Activated CD4-positive, alpha-beta T cell treated with anti-CD3 and anti-CD28 coated beads for 4 hours (primary cell): ENCODE measurements at places on chromosomes 3 and 15.
A peak's percentile ranks its signal among the peaks of the same experiment; 100 is the strongest.

DNA sequence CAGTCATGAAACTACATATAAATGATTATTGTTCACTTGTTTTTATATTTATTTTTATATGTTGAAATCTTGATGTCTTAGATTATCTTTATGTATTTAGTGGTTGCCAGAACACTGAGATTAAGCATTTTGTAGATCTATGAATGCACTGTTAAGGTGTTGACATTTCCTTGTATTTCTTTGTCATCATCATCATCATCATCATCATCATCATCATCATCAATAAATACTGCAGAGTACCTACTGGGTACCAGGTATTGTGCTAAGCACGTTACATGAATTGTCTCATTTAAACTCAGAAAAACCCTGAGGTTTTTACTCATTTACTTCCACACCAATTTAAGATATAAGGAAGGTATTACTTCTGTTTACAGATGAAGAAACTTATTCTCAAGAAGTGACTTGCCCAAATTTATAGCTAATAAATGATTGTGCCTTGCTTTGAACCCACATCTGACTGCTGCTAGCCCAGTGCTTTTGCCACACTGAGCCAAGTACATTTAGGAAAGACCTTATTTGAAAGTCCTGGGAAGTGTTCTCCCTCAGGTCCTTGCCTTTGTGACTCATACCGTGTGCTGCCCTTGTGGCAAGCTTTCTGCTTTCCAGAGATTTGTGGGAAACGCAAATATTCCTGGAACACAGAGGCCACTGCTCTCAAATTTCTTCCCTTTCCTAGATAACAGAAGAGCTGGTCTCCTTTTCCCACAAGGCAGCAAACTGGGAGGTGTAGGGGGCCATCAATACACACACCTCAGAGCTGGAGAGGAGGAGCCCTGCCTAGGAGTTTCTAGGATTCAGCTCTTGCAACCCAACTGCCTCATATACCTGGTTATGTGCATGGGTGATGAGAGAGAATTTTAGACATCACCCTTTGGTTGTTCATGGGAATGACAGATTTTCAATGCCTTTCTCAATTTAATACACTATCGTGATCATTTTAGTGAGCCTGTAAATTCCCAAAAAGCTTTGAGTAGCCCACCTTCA is 115.4 kb upstream of the C15orf61 start:
- DNase-seq, result no peak

- DNase-seq, result no peak
Measured at GRCh38 chr3:31724116-31724515, 191.4 kb downstream of the STT3B start.

DNA sequence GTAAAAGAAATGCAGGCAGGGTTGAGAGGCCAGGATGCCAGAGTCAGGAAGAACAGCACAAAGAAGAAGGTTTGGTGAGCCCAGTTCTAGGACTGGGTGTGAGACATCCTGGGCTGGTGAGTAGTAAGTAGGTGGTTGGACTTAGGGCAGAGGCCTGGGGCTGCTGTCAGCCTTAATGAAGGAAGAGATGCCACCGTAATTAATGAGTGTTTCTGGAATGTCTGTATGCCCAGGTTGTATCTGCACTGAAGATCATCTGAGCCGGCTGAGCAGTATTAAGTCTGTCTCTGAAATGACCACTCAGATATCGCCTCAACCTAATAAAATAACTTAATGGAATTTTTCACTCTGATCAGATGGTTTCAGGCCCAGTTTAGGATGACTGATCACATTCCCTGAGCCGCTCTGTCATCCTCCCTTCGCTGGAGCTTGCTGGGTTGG is 532.9 kb upstream of the IL12A start:
- DNase-seq, result no peak

GRCh38 chr3:130918328-130918727 is 24.4 kb downstream of the ATP2C1 start:
- no peak for DNase-seq

DNA sequence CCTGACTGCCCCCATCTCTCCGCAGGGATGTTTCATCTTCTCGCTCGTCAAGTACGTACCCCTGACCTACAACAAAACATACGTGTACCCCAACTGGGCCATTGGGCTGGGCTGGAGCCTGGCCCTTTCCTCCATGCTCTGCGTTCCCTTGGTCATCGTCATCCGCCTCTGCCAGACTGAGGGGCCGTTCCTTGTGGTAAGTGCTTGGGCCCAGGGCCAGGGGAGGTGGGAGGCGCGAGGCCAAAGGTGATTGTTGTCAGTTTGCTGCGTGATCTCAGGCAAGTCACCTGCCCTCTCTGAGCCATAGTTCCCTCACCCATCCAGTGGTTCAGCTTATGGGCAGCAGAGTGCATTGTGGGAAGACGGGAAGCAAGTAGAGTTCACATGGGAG is 58.5 kb downstream of the GRIP2 start:
- DNase-seq, result no peak

DNA sequence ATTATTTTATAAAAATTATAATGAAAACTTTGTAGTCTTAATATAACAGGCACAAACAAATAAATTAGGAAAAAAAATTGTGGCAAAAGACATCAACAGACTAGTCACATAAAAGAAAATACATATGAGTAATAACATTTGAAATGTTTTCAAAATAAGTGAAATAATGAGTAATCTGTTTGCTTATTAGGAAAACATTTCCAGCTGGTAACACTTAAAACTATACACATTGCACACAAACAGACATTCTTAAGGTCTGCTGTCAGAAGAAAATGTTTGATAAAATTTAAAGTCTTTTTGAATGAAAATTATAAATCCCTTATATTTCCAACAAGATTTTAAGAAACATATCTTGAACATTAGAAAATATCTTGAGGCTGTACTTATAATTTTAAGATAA is 1326.3 kb upstream of the CADM2 start:
- no peak for DNase-seq

GRCh38 chr3:17179381-17180205 is 294.8 kb downstream of the PLCL2 start:
- DNase-seq, result no peak

DNA sequence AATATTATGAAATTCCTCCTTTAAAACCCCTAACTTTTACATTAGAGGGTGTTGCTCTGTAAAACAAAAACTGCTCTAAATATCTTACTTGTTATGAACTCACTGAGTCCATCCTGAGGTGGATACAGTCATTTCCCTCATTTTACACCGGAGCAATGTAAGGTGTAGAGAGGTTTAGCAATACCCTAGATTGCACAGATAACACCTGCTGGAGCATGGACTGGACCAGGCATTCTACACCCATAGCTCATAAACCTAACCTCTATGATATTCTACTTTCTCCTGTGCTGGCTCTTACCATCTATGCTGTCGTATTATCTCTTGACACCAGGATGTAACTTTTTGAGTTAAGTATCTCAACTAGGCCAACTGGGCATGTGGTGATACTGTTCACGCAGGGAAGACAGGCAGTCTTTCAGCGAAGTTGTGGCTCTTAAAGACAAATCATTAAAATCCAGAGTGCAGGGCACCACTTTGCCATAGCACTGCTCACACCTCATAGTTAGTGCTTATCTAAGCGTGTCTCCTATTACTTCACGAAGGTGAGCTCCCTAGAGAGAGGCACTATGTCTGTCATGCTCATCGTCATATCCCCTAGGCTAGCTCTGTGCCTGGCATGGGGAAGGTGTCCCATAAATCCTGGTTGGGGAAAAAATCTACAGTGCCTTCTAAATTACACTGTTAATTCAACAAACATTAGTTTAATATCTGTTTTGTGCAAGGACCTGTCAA is 100.1 kb upstream of the SLC2A2 start:
- DNase-seq, result no peak

DNA sequence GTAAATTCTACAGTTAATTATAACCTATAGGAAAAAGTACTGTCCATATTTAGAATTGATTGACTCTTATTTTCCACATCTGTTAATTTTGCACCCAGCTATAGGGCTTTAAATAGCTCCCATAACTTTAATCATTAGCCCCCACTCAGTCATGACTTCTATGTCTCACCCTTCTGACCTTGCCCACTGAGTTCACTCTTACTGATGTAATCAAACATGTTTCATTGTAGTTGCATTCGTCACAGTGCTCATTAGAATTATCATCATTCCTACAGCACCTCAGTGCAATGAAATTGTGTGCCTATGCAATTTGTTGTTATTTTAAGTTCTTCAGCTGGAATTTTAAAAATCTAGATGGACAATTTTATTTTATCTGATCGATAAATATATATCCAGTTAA is 151.4 kb downstream of the TIGIT start:
- DNase-seq, result no peak

- DNase-seq, result no peak
Measured at GRCh38 chr15:100725121-100726069, 123.0 kb downstream of the ASB7 start.

DNA sequence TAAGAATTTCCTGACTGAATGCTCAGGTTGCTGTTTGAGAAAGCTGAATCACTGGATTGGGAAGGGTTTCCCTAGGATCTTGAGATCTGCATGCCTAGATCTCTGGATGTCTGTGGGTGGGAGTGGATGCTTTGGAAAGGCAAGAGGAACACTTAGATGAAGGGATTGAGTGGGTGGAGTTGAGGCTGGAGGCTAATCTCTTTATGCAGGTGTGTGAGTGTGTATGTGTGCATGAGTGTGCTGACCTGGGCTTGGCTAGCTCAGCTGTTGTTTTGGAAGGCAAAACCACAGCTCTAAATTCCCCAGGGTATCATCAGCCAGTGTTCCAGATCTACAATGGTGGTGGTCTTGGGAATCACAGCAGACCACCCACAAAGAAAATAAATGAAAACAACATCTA is 60.5 kb downstream of the CLDN1 start:
- no peak for DNase-seq

- no peak for DNase-seq
Measured at GRCh38 chr15:32105258-32106241, 75.2 kb downstream of the CHRNA7 start.

DNA sequence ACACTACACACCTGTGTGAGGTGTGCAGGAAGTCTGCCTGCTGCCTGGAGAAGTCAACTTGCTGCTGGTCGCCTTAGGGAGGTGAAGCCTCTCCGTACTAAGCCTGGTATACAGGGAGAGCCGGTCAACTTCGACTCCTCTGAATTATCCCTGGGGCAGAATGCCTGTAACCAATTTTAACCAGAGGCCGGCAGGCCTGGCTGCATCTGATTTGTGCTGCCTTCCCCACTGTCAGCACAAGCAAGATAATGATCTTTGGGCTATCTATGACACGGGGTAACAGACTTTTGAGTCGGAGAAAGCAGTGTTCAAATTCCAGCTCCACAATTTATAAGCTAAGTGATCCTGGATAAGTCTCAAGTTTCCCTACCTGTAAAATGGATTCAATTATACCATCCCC is 42.3 kb downstream of the MAGEF1 start:
- DNase-seq, result no peak

DNA sequence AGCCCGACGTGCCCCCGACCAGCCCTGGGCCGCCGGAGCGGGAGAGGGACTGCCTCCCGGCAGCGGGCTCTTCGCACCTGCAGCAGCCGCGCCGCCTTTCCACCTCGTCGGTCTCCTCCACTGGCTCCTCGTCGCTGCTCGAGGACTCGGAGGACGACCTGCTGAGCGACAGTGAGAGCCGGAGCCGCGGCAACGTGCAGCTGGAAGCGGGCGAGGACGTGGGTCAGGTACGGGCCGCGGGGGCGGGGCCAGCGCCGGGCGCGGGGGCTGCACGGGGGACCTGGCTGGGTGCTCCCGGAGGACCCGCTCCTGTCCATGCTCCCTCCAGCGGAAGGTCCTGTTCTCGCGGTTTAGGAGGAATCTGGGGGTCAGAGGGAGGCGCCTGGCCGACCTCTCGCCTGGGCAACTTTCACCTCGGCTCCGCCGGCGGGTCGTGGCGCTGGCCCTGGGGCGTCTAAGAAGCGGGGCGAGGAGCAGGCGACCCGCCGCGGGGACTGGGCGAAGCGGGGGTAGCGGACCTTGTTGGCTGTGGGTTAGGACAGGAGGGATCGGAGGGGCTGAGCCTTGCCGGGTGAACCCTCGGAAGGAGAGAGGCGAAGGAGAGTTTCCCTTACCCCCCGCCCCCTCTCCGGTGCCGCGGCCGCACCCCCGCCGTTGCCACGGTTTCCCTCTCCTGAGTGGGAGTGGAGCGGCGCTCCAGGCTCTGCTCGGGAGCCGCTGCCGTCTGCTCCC is 682 bp downstream of the ITPKA start:
- peak; percentile 34 for DNase-seq

DNA sequence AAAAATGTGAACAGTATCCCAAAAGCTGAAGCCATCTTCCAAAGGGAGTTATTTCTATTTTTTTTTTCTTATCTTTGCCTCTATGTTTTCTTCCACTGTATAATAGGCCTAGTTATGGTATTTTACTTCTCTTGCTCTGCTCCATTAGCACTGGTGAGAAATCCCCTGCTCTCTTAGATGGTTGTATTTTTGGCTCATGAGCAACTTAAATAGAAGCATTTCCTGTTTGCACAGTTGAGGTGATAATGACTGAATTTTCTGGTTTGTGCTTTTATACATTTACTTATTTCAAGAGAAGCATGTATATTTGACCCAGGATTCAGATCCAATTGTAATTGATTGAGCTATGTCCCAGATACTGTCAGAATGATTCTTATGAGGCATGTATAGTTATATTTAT is 61.6 kb upstream of the CD200R1L start:
- no peak for DNase-seq

GRCh38 chr3:179146911-179147513 is 1.1 kb upstream of the PIK3CA start:
- peak; percentile 46 for DNase-seq

DNA sequence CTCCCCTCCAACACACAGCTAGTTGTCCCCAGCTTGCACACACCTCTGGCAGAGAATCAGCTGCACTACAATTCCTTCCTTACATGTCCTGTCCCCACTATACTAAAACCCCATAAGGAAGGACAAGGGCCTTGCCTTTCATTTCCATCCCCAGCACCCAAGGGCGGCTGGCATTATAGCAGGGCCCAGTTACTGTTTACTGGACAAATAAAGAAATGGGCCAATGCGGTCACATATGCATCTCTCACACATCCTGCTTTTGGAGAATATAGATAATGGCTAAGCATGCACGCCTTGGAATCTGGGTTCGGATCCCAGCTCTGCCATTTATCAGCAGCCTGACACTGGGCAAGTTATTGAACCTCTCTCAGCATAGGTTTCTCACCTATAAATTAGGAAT is 99.1 kb downstream of the DAPK2 start:
- DNase-seq, result no peak

- DNase-seq, result no peak
Measured at GRCh38 chr15:94026458-94027304, 204.7 kb upstream of the MCTP2 start.

DNA sequence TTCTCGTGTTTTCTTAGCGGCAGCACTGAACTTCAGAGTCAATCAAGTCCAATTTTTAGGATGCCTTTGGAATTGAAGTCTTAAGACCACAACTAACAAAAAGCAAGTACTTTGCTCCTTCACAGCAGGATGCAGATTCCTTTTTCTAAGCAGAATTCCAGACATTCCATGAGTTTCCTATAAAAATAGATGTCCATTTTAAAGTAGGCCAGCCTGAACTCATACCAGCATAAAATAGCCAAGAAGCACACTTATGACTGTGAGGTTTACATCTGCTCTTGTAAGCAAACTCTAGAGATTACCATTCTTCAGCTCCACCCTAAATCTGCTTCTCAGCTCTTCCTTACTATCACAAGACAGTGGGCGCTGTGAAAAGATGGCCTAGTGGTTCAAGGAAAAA is 85.8 kb downstream of the THBS1 start:
- no peak for DNase-seq

GRCh38 chr3:157163217-157163953 is 3.4 kb upstream of the CCNL1 start:
- no peak for DNase-seq
